ENCODE measurements at places on chromosomes 3 and 15.

DNA sequence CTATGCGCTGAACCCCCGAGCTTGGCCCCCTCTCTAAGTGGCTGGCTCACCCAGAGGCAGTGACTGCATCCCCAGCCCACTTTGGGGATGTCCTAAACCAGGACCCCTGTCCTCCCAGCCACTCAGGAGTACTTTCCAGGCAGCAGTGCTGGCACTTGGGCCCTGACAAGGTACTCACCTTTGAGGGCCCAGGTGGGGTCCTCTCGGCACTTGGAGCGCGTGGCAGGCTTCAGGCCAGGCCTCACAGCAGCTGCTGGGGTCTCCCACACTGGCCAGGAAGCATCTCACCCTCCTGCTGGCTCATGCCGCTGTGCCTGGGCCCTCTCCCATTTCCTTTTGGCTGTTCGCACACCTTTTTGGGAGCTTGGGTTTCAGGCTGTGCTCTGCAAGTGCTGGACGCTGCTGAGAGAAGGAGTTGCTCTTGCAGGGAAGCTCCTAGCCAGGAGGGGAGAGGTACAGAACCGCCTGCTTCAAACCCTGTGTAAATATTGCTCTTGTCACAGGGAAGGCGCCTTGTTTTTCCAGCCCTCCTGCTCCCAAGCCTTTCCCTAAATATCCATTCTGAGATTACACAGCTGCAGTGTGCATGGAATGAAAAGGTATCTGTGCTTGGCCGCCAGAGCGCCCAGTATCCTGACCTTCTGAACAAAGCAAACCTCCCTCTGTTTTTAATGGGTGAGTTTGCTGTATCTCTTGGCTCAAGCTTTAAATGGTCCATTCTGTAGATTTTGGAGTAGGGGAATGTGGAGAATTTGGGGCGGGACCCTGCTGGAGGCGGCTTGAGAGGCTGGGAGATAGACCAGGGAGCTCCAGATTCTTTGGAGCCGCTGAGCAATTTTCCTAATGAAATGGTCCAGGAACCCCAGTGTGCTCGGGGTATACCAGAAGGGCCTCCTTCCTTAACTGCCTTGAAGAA is 45.6 kb downstream of the DNASE1L3 start:
- DNase-seq = no peak

- DNase-seq = no peak
Observed at GRCh38 chr15:57607570-57608000, 15.9 kb downstream of the MYZAP start.

DNA sequence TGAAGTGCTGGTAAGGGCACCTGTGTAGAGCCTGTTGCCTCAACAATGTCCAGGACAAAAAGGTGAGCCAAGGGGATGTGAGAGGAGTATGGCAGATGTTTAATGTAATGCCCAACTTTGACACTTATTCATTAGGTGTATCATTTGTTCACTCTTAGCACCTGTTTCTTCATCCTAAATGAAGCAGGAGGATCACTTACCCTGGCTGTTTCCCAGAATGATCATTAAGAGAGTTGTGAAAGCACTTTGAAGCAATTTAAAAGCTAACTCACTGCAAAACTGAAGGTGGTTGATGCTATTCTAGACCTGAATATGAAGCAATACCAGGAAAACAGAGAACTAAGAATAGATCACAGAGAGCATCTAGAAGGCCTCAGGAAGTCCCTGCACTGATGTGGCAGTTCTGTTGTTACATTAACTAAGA is 3.4 kb upstream of the HHLA2 start:
- no peak for DNase-seq

- no peak for DNase-seq
Observed at GRCh38 chr3:177930771-177931170, 605.5 kb upstream of the KCNMB2 start.

DNA sequence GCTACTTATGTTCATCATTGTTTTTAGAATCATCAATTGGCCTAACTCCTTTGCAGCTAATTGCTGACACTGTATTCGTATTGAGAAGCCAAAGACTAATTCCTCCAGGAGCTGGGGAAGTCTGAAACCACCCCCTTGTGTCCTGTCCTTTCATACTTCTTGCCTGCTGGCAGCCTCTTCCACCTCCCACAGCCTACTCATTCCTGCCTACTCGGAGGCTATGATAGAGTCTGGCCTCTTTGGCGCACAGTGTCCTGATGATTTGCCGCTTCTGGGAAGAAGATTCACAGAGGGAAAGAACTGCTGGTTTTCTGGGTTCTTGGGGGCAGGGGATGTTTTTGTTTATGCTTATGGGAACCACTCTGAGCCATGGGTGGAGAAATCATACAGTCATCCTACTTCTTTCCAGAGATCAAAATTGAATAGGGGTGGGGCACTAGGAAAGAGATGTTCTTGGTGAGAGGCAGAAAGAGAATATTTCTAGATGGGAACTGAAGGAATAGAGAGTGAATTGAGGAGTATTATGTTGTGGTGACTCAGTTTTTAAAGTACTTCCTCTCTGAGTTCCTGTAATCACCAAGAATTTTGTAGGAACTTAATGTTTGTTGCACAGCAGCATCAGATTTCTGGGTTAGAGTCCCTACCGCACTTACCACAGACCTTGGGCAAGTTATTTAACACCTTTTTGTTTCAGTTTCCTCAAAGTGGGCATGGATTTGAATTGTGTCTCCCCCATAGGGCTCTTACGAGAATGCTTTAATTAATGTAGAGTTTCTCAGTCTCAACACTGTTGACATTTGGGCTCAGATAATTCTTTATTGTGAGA is 22.1 kb upstream of the SCAANT1 start:
- no peak for DNase-seq
